ENCODE measurements at places on chromosomes 12 and 14.

DNA sequence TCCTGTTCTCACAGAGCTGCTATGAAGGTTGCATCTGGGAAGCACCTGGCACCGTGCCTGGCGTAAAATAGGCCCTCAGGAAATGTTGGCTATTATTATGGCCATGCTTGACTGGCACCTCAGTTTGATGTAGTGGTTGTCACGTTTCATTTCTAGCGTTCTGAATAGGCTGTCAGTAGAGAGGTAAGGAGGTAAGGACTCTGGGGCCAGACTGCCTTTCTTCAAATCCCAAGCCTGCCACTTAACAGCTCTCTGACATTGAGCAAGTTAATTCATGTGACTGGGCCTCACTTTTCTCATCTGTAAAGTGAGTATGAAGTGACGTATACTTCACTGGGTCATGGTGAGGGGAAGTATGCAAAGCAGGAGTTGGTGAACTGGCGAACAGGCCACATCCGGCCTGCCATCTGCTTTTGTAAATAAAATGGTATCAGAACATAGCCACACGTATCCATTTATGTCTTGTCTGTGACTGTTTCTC lies 196.2 kb downstream of the CACNA1C start:
- peak; percentile 59 for DNase-seq

DNA sequence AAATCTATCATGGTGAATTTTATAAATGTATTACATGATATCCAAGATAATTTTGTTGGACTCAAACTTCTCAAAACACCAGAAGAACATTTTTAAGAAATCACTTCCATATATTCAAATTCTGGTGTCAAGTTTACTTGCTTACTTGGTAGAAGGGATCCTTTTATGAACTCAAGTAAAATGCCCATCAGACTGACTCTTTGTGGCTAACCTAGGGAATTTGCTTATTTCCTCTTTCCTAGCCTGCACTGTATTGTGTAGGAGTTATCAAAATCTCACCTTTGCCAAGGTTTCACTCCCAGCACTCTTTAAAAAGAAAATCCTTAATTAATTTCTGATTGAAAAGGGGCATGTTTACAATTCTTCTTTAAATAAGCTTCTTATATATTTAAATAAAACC lies 196.5 kb downstream of the DUSP6 start:
- DNase-seq: no peak

GRCh38 chr12:113232089-113232839 lies 11.0 kb downstream of the TPCN1 start:
- DNase-seq: no peak

- DNase-seq: no peak
Measured at GRCh38 chr12:89870413-89871184, 162.0 kb upstream of the ATP2B1 start.

GRCh38 chr14:85071447-85071846 lies 458.5 kb upstream of the FLRT2 start:
- no peak for DNase-seq

- DNase-seq: no peak
Measured at GRCh38 chr14:40685764-40686163, 920.9 kb upstream of the LRFN5 start.

DNA sequence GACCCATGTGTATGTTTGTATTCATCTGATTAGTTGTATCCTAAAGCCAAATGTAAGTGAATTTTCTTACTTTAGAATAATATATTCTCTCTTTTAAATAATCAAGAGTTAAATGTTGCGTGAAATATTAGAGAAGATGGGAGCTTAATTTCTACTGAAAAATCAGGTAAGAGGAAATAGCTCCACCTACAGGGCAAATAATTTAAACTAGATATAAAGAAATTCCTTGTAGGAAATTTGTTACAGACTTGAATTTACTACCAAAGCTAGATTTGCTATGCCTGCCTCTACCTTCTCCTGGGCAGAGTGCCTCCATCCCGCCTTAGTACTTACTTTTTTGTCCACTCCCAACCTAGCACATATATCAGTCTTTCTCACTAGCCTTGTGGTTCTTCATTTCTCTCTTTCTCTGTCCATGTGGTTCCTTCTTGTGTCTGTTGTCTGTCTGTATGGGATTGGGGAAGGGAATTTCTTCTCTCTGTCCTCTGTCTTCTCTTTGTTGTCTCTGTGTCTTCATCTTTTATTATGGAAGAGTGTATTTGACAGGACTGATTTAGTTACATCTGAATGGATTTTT lies 44.7 kb downstream of the PALS1 start:
- DNase-seq: peak; percentile 45

DNA sequence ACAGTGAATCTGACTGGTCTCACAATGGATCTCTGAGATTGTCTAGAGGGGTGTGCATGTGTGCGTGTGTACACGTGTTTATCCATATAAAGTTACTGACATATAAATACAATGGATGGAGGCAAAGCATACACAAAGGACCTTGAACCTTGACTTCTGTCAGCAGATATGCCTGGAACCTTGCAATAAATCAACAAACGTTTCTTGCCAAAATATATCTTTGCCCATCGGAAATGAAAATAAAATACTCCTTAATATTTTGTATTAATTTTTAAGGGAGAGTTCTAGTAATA lies 52.1 kb upstream of the KCNJ8 start:
- no peak for DNase-seq

DNA sequence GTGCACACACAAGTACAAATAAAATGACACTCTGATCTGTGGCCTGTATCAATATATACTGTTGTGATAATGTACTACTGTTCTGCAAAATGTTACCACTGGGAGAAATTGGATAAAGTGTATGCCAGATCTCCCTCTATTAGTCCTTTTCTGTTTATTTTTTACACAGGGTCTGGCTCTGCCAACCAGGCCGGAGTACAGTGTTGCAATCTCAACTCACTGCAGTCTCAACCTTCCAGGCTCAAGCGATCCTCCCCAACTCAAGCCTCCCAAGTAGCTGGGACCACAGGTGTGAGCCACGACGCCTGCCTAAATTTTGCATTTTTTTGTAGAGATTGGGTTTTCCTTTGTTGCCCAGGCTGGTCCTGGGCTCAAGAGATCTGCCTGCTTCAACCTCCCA lies 1.9 kb downstream of the NT5DC3 start:
- no peak for DNase-seq

GRCh38 chr12:10701843-10702242 lies 21.3 kb downstream of the YBX3 start:
- no peak for DNase-seq

- DNase-seq: no peak
Measured at GRCh38 chr14:81415781-81416180, 15.7 kb upstream of the STON2 start.

DNA sequence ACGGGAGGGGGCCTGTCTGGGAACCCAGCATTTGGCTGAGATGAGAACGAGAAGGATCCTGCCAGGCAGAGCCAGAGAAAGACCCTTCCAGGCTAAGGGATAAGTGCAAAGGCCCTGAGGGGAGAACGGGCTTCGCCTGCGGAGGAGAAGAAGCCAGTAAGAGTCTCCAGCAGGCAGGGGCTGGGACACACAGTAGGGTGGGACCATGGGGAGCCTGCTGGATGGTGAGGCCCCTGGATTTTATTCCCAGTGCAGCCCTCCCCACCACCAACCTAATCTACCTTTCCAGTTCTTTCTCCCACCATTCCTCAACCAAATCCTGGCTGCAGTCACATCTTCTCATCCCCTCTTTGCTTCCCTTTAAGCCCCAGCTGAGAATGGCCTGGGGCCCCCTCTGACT lies 12.6 kb downstream of the RAPGEF3 start:
- DNase-seq: no peak

- no peak for DNase-seq
Measured at GRCh38 chr14:69073915-69074314, 79.0 kb downstream of the DCAF5 start.

DNA sequence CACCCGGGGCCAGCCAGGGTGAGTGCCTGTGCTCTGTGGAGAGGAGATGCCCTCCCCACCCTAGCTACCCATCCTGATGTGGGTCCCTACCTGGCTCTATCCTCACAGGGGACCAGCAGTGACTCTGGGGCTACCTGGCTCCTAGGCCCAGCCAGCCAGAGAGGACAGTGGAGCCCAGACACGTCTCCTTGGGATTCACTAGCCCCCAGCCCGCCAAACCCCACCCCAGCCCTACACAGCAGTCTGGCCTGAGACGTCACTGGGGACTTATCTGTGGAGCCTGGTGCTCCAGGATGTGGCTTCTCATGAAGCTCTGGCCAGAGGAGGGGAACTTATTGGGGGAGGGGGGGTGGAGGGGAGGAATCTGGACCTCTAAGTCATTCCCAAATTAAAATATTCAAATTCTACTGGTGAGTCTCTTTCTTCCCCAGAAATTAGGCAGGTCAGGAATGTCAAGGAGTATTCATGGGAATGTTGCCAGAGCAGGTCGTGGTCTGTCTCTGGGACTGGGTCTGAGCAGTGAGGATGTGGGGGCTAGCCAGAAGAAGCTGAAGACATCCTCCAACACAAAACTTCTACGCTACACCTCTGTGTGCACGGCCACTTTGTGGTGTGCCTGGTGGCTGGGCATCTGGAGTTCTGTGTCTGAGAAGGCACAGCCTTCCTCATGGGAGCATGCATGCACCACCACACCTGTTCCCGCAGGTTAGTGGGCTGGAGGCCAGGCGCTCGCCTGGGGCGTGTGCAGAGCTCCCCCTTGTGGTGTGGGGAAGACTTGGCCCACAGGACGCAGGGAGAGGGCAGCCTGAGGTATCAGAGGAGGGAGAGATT lies 2.7 kb downstream of the CMTM5 start:
- DNase-seq: peak; percentile 65

GRCh38 chr14:54039311-54039710 lies 82.7 kb upstream of the BMP4 start:
- no peak for DNase-seq

DNA sequence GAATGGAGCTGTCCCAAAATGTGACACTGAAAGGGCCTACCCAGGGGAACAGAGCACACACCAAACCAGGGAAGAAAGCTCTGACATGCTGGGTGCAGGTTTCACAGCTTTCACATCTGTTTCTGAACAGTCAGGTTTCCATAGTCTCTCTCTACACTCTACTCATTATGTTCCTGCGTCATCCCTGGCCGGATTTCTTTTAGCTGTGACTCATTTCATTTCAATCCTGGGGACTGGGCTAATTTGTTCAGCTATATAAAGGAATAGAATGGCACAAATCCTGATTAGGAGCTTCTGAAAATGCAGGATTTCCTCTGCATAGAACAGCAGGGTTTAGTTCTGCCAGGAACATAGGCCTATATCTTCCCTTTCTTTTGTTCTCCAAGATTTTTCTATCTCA lies 649.8 kb downstream of the RPS29 start:
- no peak for DNase-seq

GRCh38 chr14:53955671-53956426 lies 776 bp downstream of the BMP4 start:
- DNase-seq: no peak

GRCh38 chr12:80708975-80709328 lies 1.5 kb downstream of the MYF6 start:
- no peak for DNase-seq

DNA sequence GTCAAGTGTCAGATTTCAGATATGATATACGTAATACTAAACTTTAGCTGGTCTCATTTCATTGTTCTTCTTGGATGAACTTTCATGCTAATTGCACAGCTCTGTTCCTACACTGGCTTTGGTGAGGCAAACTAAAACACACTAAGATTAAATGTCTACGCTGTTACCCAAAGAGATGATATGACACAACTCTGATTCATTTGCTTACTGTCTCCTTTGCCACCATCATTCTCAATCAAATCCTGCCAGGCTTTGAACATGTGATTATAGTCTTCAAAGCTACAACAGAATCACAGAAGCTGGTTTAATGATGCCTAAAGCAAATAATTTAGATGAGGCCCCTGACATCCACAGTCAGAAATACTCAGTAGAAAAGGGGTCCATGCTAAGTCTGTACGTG lies 37.7 kb downstream of the MDGA2 start:
- no peak for DNase-seq

DNA sequence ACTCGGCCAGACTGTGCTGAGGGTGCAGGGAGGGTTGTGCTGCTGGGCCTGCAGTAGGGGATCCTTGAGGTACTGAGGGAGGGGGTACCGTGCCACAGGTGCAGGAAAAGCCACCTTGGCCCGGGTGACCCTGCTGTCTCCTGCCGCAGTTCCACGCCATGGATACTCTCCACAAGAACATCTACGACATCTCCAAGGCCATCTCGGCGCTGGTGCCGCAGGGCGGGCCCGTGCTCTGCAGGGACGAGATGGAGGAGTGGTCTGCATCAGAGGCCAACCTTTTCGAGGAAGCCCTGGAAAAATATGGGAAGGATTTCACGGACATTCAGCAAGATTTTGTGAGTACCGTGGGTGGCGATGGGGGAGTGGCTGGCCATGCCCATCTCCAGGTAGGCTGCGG lies 14.0 kb upstream of the CRIP2 start:
- no peak for DNase-seq

DNA sequence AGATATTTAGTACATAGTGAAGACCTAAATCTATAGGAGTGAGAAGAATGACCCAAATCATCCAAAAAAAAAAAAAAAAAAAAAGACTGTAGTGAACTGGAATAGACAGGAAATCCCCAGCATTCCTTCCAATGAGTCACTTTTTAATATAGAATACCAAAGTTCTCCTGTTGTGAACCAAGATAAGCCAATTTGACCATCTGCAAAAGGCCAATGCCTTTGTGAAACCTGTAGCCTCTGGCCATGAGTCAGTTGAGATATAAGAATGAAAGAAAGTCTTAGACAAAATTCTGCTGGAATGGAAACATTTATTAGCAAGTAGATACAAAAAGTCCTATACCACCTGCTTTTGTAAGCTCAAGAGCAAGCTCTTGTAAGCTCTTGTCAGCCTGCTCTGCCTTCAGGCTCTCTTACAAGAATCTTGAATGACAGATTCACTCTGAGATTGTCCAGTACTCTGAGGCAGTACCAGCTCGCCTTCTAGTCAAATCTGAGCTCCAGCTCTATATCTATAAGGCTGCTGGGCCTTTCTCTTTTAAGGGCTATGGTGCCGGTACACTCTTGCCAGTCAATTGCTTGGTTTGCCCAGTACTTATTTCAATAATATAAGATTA lies 243.0 kb upstream of the TMTC1 start:
- DNase-seq: no peak

- no peak for DNase-seq
Measured at GRCh38 chr14:78754059-78754458, 583.9 kb downstream of the NRXN3 start.
